Stimulated activated CD4-positive, alpha-beta T cell treated with anti-CD3 and anti-CD28 coated beads, Interleukin-1b, Interleukin-23, amount 100 ng/mL, for 24 hours (primary cell): ENCODE measurements at places on chromosomes 7 and 10.

GRCh38 chr10:11610826-11611247 is 613 bp downstream of the USP6NL start:
- peak; percentile 20 for DNase-seq

- DNase-seq, result no peak
These were observed 296.4 kb upstream of the MKLN1 start for GRCh38 chr7:131031099-131031868.

GRCh38 chr7:70622936-70623335 is 509.0 kb upstream of the GALNT17 start:
- no peak for DNase-seq

DNA sequence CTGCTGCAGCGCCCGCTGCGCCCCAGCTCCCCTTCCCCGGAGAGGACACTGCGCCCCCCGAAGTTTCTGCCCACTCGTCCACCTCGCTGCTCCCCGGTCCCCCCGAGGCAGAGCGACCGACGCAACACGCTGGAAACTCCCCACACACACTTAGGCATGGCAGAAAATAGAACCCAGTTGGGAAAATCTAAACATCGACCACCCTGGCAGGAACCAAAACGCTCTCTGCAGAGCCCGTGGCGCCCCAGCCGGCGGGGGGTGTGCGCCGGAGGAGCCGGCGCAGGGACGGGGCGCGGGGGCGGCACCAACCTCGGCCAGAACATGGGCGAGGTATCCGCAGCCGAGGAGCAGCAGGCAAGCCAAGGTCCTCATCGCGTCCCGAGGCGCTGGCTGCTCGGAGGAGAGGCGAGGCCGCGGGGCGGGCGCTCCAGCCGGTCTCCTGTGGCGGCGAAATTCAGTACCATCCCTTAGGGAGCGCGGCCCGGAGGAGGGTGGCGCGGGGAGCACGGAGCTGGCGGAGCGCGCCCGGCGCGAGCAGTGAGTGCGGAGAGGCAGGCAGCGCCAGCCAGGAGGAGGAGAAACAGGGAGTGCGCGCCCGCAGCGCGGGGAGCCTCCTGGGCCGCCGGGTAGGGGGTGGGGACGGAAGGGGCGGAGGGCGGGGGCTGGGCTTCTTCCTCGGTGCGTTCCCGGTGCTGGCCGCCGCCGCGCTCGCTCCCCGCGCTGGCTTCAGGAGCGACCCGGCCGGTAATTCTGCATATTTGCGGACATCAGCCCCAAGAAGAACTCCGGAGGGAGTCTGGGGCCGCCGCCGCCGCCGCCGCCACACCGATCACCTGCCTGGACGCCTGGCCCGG is 789 bp downstream of the PDGFA start:
- DNase-seq, result peak; percentile 34

GRCh38 chr7:81725812-81726127 is 44.1 kb downstream of the HGF start:
- DNase-seq, result no peak

- DNase-seq, result no peak
These were observed 201.2 kb upstream of the FRMD4A start for GRCh38 chr10:14531974-14532373.

DNA sequence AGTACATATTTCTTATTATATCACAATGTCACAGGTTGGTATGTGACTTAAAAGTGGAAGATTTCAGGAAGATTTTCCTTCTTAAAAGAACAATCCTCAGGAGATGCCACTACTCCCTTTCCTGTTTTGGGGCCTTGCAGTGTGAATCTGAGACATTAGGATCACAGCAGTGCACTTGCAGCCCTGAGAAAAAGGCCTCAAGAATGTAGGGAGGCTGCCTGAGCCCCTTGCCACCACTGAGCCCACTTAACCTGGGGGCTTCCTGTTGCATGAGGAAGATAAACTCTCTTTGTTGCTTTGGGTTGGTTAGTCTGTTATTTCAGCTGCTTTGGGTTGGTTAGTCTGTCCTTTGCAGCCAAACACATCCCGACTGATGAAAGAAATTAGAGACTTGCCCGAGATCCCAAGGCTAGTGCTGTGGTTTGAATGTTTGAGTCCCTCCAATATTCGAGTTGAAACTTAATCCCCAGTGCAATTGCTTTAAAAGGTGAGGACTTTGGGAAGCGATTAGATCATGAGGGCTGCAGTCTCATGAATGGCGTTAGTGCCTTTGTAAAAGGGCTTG is 151.3 kb upstream of the SP4 start:
- no peak for DNase-seq

DNA sequence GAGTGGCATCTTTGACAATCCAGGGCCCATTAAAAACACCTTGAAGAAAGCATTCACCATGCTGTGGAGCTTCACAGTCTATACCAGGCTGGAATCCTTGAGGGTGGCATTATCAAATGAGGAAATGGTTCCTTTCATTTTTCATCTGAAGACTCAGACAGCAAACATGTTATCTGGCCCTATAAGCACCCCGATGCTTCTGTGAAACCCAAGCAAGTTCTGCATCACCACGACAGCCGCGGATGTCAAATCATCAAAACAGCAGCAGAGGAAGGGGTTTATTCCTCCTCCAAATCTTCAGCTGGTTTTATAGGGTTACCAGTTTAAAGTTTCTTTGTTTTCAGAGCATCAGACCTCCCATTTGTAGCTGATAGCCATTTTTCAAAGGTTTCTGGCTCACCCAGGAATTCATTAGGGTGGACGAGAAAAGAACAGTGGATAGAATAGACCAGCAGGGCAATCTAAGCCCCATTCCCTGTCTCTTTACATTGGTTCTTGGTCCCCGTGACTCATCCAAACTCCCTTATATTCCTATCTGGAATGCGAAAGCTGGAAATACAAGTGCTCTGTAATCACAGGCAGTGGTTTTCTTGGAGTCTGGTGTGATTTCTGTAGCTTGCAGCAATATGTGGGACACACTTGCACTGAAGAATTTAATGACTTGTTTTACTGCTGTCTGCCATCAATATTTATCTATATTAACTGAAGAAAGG is 217.9 kb downstream of the SKAP2 start:
- no peak for DNase-seq

DNA sequence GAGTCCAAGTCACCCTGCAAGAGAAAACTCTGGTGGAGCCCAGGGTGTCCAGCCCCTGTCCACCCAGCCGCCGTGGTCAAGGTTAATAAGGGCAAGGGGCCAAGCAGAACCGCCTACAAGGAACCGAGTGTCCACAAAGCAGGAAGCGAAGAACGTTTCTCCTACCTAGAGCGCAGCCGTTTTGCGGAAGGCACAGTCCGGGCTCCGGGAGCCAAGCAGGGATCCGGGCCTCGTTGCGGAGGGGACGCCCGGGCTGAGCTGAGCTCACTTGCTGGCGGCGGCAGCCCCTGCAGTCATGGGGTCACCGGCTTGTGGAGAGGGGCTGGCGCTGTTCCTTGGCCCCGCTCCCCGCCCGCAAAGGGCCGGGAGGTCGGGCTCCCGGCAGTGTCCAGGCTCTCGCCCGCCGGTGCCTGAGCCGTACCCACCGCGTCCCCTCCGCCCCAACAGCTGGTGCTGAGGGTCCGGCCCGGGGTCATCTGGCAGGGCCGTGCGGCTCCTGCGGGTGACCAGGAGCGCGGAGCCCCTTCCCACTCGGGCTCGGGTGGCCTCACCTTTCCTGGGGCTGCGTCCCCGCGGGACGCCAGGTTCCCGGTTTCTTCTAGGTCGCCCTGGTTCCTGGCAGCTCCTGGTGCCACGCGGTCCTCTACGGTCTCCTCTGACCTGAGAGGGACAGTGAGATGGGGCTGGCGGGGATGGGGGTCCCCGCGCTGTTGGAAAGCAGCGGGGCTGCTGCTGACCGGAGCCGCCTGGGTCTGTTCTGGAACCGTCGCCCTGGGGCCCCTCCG is 14.0 kb upstream of the ZNF273 start:
- peak; percentile 3 for DNase-seq

DNA sequence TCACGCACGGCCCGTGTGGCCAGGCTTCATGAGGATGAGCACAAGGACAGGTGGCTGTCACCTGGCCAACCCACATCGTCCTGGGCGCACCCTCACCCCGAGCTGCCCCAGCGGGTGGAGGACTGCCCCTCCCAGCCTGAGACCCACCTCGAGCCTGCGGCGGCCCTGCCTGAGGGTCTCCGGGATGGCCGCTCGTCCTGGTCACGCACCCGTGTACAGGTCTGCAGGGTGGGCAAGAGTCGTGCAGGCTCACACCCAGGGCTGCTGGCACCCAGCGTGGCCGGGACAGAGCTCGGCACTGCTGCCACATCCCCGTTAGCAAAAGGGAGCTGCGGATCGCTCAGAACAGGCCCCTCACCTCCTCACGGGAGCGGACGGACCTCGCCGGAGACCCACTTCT is 14.4 kb upstream of the UTF1 start:
- no peak for DNase-seq

DNA sequence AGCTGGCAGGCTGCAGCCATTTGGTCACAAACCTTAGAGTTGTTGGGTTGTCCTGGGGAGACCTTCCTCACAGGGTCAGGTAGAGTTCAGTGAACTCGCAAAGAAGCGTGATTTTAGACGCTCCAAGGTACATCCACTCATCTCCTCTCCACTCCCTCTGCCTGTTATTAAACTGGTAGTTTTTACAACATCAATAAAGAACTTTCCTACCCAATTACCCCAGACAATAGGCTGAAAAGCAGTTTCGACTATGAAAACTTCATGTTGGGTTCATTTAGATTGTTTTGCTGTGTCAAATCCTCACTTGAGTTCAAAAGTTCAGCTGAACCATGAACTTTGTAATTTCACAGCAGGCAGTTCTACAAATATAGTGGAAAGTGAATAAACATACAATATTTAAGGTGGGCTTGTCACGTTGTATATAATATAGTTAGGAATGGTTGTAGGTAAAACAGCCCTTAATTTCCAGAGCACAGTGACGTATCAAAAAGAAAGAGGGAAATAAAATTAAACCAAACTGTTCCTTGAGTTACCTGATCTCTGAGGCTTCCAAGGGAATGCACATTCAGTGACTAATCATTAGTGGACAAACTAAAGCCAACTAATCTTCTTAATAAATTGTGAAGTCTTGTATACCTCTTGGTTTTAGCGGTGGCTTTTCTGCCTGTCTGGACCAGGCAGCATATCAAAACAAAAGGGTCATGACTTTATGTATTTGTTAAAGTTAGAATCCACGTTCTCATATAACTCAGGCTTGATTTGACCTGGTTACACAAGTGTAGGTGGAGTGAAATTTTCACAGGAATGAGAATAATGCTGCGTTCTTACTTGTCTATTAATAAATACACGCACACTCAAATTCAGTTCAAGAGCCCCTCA is 100.5 kb downstream of the CYP26A1 start:
- no peak for DNase-seq

DNA sequence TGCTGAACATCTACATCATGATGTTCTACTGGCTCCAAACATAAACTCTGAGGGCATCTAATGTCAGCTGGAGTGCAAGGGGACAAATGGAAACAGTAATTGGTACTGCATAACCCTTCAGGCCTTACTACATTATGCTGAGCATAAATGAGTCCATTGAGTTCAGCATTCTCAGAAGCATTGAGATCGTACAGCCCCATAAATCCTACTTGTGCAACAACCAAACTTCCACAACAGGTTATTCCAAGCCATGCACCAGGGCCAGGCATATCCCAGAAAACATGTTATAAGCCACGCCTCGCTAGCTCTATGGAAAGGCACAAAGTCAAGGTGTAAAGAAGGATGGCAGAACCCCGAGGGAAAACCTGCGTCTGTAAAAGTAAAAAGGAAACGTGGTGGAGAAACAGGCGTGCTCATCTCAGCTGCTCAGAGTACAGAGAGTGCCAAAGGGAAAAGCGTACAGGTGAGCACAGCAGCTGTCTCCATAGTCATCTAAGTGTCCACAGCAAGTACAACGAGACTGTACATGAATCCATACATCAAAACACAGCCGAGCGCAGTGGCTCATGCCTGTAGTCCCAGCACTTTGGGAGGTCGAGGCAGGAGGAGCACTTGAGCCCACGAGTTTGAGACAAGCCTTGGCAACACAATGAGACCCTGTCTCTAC is 124.6 kb downstream of the PARD3 start:
- DNase-seq, result no peak

DNA sequence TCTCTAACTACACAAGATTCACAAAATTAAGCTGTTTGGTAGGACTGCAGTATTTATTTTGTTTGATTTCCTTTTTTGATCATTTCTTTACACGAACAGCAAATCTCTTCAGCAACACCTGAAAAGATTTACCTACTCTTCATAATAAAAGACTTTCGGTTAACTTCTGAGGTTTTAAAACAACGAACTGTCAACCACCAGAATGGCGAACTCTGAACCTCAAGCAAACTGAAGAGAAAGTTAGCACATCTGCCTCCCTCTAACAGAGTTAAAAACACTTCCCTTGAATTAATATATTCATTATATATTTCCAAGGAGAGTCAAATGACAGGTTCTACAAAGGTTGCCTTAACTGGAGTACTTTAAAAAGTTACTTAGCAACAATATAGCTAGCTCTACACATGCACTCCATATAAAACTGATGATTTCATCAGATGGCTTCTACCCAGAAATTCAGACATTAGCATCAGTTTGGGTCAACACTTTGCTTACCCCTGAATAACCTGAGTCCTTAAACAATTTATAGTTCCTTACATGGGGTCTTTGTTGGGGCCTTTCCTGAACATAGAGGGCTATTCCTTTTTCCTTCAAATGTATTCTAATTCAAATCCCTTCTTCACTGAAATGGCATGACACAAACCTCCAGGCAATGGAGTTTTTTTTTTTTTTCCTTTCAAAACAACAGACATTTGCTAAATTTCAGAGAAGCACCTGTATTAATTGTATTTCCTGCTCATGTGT is 118.3 kb downstream of the SEM1 start:
- no peak for DNase-seq

DNA sequence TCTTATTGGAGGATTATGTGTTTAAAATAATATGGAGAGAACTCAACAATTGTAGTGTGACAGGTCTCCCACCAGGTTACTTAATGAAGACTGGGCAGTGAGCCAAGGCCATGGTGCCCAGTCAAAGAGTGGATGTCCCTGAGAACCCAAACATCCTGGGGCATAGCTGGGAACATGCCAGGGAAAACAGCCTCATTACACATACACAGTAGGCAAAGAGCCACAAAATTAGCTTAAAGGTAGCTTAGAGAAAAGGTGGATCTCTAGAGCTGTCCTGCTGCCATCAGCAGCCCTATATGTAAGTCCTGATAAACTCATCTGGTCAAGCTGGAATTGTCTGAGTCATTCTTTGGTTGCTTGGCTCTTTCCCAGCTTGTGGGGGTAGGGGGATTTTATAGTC is 287.8 kb downstream of the PHF14 start:
- no peak for DNase-seq

DNA sequence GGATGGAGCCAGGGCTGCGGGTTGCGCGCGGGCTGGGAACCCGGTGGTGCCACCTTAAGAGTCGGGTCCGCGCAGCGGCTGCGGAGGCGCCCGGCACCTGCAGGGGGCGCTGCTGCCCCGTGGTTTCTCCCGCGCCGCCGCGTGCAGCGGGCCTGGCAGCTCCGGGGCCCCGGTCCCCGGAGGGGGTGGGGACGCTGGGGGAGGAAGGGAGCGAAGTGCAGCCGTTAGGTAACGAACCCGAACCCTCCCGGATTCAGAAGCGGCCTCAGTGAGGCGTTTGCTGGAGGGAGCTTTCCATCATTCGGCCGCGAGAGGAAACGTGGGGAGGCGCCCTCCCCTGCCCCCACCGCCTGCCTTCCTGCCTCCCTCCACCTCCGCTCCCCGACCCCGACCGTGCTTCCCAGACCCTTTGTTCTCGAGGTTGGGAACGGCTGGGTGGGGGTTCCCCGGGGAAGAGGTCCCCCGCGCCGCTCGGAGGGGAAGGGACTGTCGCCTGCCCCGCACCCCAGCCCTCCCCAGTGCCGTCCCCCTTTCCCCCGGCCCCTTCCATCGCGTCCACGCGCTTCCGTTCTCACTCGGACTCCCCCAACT is 29.6 kb downstream of the SKIDA1 start:
- peak; percentile 81 for DNase-seq
